ENCODE measurements at places on chromosomes 5 and 9.
A peak's percentile ranks its signal among the peaks of the same experiment; 100 is the strongest.

GRCh38 chr5:98096155-98096554, 677.3 kb upstream of the RGMB start:
- DNase-seq = no peak

DNA sequence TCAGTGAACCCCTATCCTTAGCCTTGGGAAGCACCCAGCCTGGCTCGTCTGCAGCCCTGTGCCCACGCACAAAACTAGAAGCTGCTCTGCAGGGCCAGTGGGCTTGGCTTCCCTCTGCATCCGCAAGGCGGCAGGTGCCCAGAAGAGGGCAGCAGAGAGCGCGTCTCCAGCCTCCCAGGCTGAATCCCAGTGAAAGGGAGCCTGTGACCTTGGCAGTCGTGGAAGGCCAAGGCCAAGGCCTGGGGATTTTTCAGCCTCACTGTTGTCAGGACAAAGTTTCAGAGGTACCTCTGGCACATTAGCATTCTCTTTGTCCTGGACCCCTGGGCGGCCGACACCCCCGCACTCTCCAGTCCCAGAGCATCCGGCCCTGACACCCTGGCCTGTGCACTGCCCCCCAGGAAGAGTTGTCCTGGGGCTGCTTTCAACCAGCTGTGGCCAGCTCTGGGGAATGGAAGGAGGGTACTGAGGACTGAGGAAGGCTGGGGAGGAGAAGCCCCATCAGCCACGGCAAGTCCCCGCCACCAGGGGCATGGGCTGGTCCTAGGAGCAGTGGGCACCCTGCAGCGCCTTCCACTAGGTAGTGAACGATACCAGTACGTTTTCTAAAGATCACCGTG, 63.6 kb upstream of the IL17B start:
- DNase-seq = no peak

GRCh38 chr9:95018099-95018936, 291.8 kb downstream of the AOPEP start:
- DNase-seq = no peak

GRCh38 chr5:72600391-72600981, 93.3 kb upstream of the ZNF366 start:
- DNase-seq = no peak

DNA sequence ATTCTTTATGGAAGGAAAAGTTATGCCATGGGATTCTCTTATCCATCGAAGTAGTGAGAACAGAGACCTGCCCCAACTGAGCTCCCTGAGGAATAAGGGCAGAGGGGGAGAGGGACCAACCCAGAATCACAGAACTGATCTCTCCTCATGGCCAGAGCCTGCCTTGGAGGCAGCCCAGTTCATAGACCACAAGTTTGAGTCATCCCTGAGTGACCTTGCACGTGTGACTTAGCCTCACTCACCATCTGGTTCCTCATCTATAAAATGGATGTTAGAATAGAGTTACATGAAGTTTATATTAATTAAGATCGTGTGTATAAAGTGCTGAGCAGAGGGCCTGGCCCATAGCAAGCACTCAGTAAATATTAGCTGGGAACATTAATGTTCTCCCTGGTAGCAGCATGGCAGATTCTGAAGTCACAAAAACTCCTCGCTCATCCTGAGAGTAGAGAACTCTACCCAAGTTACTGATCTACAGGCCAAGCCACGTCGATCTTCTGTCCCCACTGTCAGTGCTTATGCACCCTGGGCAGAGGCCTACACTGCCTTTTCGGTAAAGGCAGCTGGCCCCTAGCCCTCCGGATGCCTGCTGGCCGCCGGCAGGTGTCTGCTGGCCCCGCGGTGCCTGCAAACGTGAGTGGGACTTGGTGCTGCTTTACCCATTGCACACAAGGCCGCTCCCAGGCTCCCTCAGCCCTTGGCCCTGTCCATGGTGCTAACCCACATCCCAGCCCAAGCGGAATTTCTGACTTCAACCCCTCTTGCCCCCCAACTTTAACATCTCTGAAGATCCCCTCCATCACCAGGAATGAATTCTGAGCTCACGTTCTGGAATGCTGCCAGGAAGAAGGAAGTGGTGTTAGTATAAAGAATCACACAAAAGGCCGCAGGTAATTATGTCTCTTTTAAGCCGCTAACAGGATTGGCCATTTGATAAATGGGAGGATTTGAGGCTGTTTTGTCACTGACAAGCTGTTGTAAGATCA, 61.1 kb upstream of the ARAP3 start:
- no peak for DNase-seq

GRCh38 chr9:89431930-89432725, 65.8 kb downstream of the SEMA4D start:
- no peak for DNase-seq

DNA sequence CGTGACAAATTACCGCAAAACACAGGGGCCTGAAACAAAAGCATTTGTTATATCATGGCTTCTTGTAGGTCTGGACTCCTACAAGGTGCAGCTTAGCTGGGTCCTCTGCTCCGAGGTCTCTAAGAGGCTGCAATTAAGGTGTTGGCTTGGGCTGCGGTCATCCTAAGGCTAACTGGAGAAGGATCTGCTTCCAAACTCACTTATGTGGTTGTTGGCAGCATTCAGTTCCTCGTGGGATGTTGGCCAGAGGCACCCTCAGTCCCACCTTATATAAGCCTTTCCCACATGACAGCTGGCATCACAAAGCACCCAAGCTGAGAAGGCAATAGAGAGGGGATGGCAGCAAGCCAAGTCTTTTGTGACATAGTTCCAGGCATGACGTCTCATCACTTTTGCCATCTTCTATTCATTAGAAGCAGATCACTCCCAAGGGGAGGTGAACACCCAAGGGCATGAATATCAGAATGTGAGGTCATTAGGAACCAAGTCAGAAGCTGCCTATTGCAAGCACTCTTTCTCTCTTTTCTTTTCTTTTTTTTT, 47.9 kb upstream of the ZBTB43 start:
- DNase-seq = no peak

GRCh38 chr9:83343366-83343999, 194.7 kb downstream of the FRMD3 start:
- DNase-seq = no peak

- no peak for DNase-seq
Observed at GRCh38 chr9:99560561-99560960, 261.1 kb upstream of the NR4A3 start.

DNA sequence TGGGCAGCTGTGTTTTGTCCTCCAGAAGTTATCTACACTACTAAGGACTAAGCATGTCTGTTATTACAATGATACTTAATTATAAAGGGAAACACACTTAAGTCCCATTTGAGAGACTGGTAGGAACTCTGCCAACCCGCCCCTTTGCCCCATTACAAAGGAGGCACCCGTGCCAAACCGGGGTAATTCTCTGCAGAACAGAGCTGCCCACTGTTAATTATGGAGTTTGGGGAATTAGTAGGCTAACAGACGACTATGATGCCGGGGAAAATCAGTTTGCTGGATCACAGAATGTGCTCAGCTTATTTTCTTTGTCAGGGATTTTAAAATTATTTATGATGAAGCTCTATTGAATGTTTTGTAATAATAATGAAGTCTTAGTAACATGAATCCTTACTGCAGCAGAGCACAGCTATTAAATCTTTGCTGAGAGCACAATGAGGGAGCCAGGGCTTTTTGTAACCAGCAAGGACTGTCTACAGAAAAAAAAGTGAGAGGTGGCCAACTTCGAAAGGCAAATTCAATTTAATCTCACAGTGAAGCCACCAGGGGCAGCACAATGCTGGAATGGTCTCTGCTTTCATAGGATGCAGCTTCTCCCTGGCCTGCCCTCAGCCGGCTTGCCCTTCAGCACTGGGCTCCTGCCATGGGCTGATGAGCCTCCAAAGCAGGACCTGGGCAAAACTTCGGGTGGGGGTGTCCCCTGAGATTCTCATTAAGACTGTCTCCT, 134.5 kb downstream of the GNAQ start:
- DNase-seq = no peak

DNA sequence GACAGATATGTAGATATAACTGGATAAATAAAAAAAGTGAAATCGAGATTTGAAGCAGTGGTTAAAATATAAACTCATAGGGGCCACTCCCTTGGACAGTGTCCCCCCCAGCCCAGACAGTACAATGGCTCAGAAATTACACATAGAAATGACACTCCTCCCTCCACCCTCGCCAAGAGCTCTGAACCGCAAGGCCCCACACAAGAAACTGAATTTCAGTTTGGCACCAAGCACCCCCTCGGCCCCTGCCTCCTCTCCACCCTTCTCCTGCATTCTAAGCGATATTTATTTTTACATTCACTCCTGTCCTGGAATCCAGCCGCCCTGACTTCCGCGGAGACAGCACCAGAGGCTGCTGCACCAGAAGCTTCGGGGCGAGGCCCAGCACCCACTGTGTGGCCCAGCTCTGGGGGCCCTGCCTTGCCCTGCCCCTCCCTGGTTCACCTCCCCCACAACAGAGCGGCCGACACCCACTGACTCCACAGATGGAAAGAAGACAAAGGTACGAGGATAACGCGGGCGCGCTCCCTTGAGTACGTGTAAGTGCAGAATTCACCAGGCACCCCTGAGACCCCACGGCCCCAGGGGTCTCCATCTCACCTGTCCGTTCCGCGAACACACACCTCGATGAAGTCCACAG, 11.0 kb downstream of the STC2 start:
- no peak for DNase-seq

- no peak for DNase-seq
Observed at GRCh38 chr9:127209948-127210640, 54.5 kb upstream of the GARNL3 start.

- no peak for DNase-seq
Observed at GRCh38 chr5:893711-894110, 1.0 kb downstream of the TRIP13 start.

- DNase-seq = no peak
Observed at GRCh38 chr5:6492934-6493333, 44.3 kb downstream of the UBE2QL1 start.

DNA sequence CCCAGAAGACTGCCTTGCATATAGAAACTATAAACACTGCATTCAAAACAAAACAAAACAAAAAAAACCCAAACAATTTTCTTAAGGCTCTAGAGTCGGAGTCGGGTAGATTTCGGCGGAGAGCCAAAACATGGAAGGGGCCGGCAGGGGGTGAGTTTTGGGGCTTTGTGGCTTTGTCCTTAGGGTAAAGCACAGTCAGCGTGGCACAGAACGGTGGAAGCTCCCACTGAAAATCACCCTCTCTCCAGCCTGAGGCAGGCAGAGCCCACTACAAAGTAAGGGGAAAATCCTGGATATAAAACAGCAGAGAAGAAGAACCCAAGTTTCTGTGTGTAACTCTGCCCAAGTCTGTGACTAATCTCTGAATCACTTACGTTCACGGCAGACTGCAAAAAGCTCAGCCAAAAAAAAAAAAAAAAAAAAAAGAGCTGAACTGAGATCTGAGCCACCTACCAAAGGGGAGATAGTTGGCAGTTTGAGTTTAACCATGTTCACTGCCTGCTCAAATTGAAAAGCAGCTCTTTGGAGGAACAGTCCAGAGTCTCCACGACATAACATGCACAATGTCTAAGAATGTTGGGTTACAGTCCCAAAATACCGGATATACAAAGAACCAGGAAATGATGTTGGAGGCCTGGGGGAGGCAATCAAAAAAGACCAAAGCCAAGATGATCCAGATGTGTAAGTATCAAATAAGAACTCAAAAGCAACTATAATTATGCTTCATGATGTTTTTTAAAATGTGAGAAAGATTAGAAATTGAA, 26.6 kb upstream of the OR2K2 start:
- peak; percentile 14 for DNase-seq

DNA sequence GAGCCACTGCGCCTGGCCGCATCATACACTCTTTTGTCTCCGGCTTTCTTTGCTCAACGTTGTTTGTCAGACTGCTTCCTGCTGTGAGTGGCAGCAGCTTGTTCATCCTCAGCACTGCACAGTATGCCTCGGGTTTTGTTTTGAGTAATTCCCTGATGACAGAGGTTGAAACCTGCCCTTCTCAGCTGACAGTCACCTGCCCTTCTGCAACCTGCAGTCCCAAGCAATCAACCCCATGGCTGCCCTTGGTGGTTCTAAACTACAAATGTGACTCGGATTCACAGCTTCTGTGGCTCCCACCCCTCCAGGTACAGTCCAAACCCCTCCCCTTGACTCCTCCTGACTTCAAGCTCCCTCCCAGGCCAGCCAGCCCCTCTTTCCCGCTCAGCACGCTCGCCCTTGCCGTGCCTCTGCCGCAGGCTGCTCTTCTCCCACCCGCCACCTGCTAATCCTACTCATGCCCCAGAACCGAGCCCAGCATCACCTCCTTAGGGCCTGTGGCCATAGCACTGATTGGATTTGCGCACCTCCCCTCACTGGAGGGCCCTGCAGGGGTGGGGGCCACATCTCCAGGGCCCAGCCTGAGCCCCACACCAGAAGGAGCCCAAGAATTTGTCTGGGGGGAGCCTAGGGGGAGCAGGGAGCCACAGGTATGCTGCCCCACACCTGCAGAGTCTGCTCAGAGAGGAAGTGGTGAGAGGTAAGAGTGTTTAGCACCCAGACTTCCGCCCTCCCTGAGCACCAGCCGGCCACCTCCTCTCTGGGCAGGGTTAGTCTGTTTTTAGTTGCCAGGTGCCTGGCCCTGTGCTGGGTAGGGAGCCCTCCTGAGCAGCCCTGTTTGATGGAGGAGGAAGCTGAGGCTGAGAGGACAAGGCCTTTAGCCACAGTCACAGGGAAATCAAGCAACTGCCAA, 10.1 kb downstream of the EEIG1 start:
- DNase-seq = no peak

- DNase-seq = no peak
Observed at GRCh38 chr9:137975527-137975913, 97.9 kb downstream of the CACNA1B start.

DNA sequence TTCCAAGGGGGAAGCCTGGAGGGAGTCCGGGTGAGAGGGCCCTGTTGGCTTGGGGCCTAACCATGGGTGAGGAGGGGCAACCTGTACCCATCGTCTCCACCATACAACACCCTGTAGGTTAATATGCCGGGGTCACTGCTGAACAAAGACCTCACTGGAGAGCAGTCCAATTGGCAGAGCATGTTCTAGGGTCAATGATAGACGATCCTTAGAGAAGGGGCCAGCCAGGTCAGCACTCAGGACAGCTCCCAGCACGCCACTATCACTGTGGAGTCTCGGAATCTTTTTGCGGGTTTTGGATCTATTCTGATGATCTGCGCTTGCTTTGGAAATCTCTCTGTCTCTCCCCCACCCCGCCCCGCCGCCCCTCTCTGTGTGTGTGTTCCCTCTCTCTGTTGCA, 218.4 kb upstream of the MVB12B start:
- no peak for DNase-seq

Data from forelimb muscle (tissue), 1 donor.